Left renal pelvis (tissue), 4 donors: ENCODE measurements at places on chromosomes 6 and 20. TPM values are rescaled to one million over a fixed set of nuclear protein-coding genes. Genes with fewer than 3 reads are reported as not detected.

Gene FAM162B
- polyA plus RNA-seq = 9.1 TPM

Gene GPX5
- not detected for polyA plus RNA-seq

Gene RSPH3
- polyA plus RNA-seq = 7.1 TPM

Gene EDN1
- polyA plus RNA-seq = 1.9 TPM

Gene PPP1R3G
- polyA plus RNA-seq = 2.4 TPM

Gene SPATS1
- polyA plus RNA-seq = not detected

Gene GFOD1
- polyA plus RNA-seq = 1.8 TPM

Gene LST1
- 5.1 TPM for polyA plus RNA-seq

Gene PKIB
- 1.5 TPM for polyA plus RNA-seq

Gene TEAD3
- polyA plus RNA-seq = 42.6 TPM

Gene SLC32A1
- not detected for polyA plus RNA-seq

Gene ENPP4
- polyA plus RNA-seq = 15.4 TPM

Gene DEFB124
- not detected for polyA plus RNA-seq

Gene CCN6
- polyA plus RNA-seq = 4.6 TPM

Gene SCUBE3
- polyA plus RNA-seq = 48.1 TPM

Gene NMBR
- 0.29 TPM for polyA plus RNA-seq
